Activated CD4-positive, alpha-beta T cell treated with anti-CD3 and anti-CD28 coated beads for 1 hour (primary cell): ENCODE measurements at places on chromosomes 13 and 19.

DNA sequence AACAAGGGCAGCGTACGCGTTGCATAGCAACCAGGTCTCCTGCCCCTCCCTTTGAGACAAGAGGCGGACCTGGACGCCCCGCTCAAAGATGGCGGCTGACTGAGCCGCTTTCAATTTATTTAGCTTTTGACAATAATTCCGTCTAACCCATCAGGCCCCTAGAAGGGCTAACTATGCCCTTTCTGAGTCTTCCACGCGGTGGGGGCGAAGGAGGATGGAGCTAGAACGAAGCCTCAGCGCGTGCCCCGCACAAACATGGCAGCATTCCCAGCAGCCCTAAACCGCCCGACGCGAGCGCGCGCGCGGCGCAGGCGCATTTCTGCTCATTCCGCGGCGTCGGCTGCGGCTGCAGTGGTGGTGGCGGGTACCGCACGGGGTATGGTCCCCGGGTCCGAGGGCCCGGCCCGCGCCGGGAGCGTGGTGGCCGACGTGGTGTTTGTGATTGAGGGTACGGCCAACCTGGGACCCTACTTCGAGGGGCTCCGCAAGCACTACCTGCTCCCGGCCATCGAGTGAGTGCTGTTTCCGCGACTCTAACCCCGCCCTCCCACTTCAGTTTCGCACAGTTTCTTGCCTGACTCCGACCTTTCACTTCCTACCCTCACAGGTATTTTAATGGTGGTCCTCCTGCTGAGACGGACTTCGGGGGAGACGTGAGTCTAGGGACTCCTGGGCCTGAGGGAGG is at the start of gene MED25:
MED25 (plus strand) TSS at position 326 of the 685 bp plus-strand sequence; CDS start at position 379, 53 bp downstream.
- DNase-seq, result peak; percentile 81

DNA sequence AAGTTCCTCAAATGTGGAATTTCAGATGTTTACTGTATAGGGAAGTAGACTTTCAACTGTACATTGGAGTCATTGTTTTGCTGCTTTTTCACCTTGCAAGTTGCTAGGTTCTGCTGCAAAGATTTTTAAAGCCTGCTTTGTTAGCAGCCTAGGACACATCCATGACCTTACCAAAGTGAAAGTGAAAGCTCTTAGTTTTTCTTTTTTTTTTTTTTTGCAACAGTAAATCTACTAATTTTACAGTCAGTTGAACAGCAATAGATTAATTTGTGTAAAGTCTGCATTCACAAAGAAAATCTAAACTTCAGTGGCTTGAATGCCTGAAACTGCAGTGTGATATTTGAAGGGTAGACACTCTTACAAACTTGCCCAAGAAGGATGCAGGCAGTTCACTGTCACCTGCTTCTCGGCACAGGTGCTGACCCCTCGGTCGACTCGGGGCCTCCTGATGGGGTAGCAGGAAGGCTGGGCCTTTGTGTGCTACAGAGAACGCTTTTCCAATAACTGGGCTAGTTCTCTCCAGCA is 5.0 kb upstream of the MTIF3 start:
- DNase-seq, result no peak

DNA sequence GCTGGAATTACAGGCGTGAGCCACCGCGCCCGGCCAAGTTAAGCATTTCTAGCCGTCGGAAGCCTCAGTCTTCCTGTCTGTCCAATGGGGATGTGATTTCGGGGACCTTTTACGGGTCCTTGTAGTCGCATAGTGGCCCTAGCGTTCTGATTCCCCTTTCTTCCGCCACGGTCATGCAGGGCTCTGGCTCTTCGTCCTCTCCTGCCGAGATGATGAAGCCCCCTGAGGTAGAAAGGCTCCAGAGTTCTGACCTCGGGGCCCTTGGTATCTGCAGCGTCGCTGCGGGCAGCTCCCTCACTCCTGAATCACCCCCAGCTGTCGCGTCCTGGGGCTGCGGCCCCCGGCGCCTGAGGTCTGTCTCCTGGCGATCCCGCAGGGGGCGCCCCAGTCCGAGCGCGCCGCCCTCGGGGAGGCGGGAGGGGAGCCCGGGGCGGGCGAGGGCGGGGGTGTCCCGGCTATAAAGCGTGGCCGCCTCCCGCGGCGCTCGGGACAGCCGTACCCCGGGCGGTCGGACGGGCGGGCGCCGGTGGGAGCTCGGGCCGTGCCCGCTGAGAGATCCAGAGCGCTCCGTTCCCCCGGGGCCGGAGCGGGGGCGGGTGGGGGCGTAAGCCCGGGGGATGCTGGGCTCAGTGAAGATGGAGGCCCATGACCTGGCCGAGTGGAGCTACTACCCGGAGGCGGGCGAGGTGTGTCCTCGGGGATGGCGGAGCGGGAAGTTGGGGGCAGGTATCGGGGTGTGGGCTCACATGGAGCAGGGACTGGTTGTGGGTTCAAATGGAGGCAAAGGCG is at the start of gene FOXA3:
FOXA3 (plus strand) TSS at position 487 of the 789 bp plus-strand sequence; CDS start at position 618, 131 bp downstream.
- DNase-seq, result no peak

DNA sequence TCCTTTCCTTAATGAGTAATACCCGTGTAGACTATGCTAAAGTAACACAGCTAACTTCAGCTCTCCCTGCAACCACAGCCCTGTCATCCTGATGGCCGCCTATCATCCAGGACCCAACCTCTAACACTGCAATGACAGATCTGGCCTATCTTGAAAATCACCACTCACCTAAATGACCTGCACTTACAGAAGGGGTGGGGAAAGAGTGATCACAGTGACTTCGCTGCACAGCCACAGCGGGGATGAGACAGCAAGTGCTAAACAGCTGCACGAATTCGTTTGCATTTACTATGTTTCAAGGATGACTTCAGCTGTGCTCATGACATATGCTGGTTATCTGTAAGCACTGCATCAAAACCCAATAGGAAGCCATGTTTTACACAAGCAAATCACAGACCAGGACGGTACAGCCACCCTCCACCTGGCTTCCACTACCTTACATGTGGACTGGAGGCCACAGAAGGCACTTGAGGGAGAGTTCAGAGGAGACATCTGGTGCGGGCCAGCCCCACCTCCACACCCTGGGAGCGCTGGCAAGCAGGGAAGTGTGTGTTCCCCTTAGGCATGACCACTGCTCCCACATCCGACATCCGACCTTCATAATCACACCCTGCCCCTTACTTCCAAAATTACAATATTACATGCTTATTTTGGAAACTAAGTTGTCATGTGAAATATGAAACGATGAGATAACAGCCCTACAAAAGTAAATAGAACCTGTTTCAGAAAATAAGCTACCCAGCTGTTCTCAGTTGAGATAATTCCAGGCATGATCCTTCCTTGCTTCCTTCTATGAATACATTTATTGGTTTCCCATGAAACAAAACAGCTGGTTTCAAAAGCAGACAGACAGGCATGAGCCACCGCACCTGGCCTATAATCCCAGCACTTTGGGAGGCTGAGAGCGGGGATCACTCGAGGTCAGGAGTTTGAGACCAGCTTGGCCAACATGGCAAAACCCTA is 95.7 kb downstream of the STK24 start:
- no peak for DNase-seq

GRCh38 chr19:1605236-1606137 is at the start of gene UQCR11:
Gene UQCR11, minus strand, starts transcription at chr19:1605462. Its CDS starts 53 bp downstream, at chr19:1605409.
- peak; percentile 82 for DNase-seq

DNA sequence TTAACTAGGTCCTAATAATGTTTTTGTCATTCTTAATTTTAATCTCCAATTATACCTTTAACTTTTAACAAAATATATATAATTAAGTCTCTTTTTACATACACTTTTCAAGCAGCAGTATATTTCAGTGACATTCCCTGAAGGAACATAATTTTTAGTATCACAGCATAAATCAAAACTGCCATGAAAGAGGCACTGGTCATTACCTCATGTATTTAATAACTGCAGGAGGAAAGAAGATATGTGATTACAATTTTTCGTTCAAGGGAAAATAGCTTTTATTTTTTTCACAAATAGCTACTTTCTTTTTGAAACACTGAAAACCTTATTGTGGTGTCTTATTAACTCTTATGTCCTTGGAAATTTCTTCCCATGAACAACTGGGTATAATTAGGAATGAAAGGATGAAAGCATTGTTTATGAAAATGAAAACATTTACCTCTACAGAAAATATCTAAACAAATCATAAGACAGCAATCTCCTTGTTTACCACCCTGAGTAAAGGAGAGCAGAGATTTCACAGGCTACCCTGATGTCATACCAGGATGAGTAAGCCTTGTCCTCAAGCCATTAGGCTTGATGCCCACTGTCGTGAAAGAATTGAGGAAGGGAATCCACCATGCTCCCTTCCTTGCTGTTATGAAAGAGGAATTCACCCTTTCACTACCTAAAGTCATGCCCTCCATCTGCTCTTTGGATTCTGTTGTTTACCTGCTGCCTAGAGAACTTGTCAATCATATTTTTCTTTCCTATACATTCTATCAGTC is 877.2 kb upstream of the PCDH20 start:
- DNase-seq, result no peak

GRCh38 chr13:97588993-97589392 is 155.0 kb downstream of the RAP2A start:
- DNase-seq, result no peak

DNA sequence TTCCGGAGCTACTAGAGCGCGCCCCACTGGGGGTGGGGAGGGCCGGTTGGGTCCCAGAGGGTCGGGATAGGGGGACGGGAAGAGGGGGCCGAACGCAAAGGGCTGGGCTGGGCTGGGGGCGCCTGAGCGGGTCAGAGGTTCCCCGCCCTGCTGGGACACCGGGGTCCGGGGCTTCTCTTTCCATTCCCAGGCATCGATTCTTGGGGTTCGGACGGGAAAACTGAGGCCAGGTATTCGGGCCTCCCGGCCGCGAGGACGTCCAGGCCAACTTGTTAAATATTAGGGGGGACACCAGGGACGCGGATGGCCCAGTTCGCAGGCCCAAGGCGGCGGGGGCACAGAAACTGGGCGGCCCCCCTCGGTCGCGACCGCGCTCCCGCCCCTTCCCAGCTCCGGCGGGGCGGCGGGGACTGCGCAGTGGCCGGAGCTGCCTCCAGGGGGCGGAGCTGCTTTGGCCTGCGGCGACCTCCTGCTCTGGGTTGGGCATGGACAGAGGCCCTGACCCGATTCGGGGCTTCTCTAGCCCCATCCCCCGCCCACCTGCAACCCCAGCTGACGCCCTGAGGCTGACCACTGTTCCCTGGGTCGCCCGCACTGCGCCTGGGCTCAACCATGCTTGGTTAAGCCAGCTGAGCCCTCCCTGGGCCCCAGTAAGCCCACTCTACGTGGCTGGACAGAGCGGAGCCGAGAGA is 1.2 kb upstream of the KLF16 start:
- DNase-seq, result no peak

DNA sequence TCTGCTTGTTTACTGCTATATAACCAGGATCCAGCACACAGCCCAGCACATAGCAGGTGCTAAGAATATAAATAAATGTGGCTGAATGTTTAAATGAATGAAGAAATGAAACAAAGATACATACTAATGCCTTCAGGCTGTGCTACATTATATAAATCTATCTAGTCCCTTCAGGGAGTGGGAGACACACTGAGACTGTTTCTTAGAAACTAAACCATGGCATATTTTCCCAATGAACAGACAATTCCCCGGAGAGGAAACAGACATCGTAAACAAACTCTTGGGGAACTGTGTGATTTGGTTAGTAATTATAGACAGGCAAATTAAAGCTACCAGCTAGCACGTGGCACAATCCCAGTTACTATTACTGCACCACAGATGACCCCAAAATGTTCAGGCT is 9.7 kb upstream of the FEM1A start:
- no peak for DNase-seq

GRCh38 chr19:48543121-48543710 is 8.8 kb upstream of the SULT2B1 start:
- no peak for DNase-seq

DNA sequence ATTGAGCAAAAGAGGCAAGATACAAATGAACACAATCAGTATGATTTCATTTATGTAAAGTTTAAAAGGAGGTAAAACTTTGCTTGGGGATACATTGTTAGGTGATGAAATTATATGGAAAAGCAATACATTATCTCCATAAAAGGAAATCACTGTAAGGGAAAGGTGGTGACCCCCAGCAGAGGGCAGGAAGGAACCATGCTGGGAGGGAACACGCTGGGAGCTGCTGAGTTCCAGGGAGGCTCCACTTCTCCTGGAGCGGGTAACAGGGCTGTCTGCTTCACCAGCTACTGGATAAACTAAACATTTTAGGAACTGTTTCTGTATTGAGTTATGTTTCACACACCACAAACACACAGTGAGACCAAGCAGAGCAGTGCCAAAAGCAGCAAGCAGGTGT is 91.2 kb downstream of the KATNAL1 start:
- DNase-seq, result no peak

GRCh38 chr13:76697288-76697687 is 188.9 kb downstream of the KCTD12 start:
- no peak for DNase-seq

DNA sequence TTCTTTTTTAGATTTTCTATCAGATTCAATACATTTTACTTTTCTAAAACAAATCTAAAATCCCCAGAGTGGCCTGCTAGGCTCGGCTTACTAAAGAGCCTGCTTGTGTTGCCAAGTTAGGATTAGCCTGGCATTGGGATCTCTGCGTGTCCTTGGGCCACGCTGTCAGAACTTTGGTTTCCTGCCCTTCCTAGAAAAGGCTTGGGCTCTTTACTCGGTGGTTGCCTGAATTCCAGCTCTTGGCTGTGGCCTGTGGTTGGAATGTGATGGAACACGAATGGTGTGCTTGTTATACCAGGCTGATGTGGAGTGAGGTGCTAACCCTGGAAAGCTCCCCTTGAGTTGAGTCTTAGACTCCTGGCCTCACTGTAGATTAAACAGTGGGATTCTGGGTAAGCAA is 8.5 kb downstream of the SPATA13 start:
- no peak for DNase-seq

- DNase-seq, result no peak
These were observed 326.6 kb downstream of the DIAPH3 start for GRCh38 chr13:59837101-59837500.

DNA sequence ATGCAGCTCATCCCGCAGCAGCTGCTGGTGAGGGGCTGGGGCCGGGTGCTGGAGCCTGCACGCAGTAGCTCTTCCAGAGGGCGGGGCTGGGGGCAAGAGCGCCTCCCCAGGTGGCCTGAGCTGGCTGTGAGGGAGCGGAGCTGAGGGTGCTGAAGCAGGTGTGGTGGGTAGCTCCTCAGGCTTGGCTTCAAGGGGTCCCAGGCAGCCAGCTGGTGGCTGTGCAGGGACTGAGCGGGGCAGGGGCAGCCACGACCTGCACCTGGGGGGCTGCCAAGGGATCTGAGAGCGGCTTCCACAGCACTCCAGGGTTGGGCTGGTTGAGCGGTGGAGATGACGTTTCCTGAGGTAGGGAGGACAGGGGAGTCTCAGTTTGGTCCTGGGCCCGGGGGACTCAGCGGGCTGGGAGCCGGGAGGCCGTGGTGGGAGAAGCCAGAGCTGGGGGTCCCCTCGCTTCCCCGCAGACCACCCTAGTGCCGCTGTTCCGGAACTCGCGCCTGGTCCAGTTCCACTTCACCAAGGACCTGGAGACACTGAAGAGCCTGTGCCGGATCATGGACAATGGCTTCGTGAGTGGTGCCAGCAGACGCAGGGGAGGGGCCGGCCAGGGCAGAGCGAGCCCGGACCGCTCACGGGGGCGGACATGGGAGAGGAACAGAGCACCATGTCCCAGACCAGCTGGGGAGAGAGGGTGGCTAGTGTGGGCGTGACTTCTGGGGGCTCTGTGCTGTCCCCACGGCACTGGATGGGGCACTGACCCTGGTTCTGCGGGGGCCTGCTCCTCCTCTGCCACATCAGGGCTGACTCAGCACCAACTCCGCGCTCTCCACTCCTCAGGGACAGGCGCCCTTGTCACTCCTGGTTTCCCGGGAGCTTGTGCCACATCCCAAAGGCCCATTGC is 7.4 kb downstream of the PTOV1 start:
- no peak for DNase-seq
